ENCODE measurements at places on chromosomes 1 and 21. TPM values are rescaled to one million over a fixed set of nuclear protein-coding genes. Genes with fewer than 3 reads are reported as not detected.

The KCNJ10 gene
- total RNA-seq = not detected

The LCE3C gene
- total RNA-seq = not detected

The KCNJ9 gene
- not detected for total RNA-seq

The ALX3 gene
- total RNA-seq = not detected

- peak; percentile 44 for DNase-seq
These were observed 48.3 kb downstream of the TRIM62 start for GRCh38 chr1:33133478-33134105.

GRCh38 chr1:206651014-206651413, 15.7 kb downstream of the DYRK3 start:
- no peak for DNase-seq

DNA sequence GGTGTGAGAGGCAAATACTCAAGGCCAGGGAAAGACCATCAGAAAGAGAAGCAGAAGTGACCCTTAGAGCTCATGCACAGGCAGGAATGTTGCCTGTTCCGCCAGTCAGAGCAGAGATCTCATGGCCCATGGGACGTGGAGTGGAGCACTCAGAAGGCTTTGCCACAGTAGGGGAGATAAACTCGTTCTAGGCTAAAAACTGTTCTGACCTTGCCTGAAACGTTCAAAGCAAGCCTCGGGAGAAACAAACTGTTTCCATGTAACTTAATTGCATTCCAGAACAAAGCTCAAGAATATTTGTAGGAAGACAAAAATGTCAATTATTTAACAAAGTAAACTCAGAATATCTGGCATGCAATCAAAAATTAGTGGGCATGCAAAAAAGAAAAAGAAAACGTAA, 20.7 kb upstream of the SLC19A1 start:
- DNase-seq = no peak

GRCh38 chr1:168343566-168343965, 62.9 kb downstream of the TBX19 start:
- DNase-seq = no peak

GRCh38 chr1:41850029-41850428, 68.7 kb downstream of the HIVEP3 start:
- DNase-seq = no peak

GRCh38 chr1:245678860-245679411, 524.2 kb downstream of the KIF26B start:
- DNase-seq = no peak

- no peak for DNase-seq
These were observed 4.6 kb downstream of the GPATCH2 start for GRCh38 chr1:217626321-217626720.

DNA sequence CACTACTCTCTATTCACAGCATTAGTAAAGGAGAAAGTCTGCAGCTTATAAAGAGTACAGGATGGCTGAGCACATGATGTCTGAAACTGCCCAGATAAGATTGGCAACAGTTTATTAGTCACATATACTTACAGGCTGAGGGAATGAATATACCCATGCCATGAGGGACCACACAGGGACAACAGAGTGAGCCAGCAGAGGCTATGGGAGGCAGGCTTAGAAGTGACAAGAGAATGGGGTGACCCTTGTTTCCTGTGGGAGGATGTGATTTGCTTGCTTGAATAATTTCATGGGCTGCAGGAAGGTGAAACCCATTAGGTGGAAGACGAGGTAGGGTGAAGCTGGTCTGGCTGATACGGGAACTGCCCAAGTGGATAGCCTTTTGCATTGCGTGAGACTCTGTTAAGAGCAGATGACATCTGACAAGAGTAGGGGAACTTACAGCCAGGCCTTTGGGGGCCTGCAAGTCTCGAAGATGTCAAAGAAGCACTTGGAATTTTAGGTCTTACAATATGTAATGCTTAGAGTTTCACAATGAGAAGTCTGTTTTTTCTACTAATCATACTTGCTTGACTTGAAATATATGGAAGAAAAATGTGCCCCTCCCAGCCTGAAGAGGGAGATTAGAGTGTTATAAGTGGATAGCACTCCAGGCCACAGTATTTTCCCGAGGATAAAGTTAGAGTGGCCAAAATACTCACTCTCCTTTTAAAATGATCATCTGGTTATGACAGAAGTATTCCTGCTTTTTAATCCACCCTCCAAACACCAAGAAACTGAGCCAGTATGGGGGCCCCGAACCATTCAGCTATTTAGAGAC, 34.6 kb upstream of the TNFSF4 start:
- DNase-seq = no peak
